ENCODE measurements at places on chromosomes 2 and 18.

DNA sequence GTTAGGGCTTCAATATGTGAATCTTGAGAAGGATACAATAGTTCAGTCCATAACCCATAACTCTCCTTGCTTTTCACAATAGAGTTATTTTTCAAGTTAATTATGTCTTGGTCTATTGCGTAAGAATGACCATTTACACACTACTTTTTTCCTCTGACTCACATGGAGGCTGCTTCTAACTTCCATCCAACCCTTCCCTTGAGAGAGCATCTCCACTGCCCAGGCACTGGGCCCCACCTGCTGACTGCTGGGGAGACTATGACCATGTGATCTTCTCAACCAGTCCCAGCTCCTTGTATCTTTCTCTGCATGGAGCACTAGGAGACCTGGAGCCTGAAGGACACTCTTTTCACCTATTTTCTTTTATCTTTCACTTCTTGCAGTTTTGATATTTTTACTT is 251.5 kb downstream of the GPD2 start:
- DNase-seq: no peak

DNA sequence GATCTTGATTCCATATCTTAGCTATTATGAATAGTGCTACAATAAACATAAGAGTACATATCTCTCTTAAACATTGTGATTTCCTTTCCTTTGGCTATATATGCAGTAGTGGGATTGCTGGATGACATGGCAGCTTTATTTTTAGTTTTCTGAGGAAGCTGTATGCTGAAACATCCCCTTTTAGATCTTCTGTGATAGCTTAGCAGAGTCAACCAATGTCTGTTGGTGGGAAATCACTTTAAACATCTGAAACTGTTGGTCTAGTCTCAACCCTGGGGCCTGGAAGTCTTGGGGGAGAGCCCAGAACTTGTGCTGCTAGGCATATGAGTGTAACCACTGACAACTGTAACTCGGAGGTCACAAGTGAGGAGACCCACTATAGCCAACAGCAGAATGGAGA is 378.6 kb upstream of the SLC14A2 start:
- DNase-seq: no peak

- no peak for DNase-seq
Measured at GRCh38 chr2:147550995-147551731, 293.7 kb upstream of the ACVR2A start.

GRCh38 chr2:231017231-231017598 is 20.1 kb upstream of the C2orf72 start:
- peak; percentile 23 for DNase-seq

GRCh38 chr2:176260689-176261088 is 8.6 kb upstream of the MTX2 start:
- no peak for DNase-seq

GRCh38 chr2:104378853-104379374 is 475.0 kb upstream of the POU3F3 start:
- peak; percentile 75 for DNase-seq

DNA sequence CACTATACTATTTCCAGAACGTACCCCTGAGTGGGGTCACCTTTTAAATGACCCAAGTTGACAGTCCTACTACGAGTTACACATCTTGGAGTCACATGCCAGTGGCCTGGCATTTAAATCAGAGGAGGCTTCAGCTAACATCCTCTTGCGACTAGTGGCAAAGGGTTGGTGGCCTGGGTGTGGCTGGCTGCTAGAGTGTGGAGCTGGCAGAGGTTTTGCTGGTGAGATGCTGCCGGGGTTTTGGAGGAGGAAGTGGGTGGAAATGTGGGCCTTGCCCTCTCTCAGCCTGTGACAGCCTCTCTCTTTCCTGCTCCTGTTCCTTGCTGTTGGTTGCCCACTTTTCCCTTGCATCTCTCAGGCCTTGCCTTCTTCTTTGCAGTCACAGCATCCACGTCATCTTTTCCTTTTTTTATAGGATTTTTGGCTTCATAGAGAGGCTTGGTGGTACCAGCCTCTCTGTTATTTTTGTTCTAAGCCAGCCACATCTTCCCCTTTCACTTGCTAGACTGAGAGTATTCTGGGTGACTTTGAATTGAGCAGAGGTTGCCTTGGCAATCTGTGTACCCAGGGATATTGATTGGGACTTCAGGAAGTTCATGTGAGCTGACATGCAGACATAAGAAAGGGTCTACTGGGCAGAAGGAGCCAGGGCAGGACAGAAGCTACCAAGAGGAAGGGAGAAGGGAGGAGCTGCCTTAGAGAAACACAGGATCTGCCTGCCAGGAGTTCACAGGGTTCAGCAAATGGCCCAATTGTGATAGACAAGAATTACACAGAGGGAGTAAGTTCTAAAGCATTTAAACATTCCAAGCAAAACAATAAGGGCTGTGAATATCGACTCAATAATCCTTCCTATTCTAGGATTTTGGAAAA is 55.4 kb downstream of the CDC42EP3 start:
- no peak for DNase-seq

- DNase-seq: no peak
Measured at GRCh38 chr18:8787794-8788193, 82.4 kb downstream of the MTCL1 start.

DNA sequence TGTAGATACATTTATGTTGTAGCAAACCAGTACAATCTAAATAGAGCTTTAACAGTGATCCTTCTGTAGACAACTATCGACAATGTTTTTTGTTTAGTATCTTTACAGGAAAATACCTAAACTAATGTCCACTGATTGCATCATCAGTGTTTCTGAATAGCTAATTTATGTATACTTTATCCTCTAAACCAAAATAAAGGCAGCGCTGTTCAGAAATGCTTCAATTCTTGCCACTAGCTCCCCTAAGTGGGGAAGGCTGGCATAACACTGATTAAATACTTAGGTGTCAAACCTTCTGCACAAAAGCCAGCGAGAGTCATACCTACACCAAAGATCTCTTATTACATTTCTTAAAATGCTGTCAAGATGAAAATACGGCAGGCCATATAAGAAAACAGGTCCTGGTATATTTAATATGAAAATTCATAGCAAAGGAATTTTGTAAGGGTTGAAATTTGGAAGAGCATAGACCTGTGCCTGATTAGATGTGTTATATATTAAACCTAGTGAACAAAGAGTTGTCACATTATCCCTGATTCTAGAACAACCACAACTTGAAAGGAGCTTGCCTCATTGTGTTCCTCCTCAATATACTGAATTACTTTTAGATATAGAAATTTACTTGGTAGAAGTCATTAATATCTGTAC is 1693.4 kb upstream of the SLC39A10 start:
- DNase-seq: peak; percentile 75

- no peak for DNase-seq
Measured at GRCh38 chr18:73646196-73646595, 501.4 kb downstream of the FBXO15 start.

- no peak for DNase-seq
Measured at GRCh38 chr18:37502036-37502435, 63.6 kb downstream of the CELF4 start.

- DNase-seq: no peak
Measured at GRCh38 chr2:235854276-235854675, 313.9 kb downstream of the GBX2 start.

DNA sequence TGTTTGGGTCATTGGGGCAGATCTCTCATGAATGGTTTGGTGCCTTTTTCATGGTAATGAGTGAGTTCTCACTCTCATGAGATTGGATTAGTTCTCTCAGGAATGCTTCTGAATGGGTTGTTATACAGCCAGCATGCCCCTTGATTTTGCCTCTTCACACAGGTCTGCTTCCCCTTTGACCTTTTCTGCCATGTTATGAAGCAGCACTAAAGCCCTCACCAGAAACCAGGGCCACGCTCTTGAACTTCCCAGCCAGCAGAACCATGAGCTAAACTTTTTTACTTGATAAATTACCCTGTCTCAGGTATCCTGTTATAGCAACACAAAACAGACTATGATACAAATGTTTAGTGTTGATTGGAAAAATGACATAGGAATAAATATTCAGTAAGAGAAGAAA is 57.3 kb downstream of the ICA1L start:
- no peak for DNase-seq

DNA sequence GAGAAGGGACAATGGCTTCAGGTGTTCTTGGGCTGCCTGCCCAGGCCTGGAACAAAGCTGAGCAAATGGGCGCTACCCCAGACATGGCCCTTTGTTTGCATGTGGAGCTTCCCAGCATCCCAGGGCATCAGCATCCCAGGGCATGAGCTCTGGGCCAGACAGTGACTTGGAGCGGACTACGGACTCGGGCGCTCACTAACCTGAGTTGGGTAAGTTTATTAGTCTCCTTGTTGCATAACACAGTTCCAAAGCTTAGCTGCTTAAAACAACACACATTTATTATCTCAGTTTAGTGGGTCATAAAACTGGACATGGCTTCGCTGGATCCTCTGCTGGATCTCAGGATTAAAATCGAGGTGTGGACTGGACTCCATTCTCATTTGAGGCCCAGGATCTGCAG is 35.8 kb downstream of the MC2R start:
- no peak for DNase-seq

DNA sequence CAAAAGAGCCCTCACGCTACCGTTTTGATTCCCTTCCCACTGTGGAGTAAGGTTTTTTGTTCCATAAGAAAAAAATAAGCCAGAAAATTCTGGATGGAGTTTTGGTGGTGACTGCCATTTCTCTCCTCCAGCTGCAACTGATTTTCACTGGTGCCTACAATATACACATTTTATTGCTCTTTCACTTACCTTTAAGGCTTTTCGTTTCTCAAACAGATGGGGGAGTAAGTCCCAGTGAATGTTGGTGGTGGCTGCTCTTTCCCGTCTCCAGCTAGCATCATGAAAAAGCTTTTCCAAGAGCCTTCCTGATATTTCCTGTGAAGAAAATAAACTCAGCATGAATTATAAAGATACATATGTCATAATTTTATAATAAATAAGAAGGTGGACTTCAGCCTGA is 932.5 kb upstream of the PIK3C3 start:
- peak; percentile 21 for DNase-seq

- peak; percentile 69 for DNase-seq
Measured at GRCh38 chr2:50347358-50348044, 684.4 kb downstream of the NRXN1 start.

DNA sequence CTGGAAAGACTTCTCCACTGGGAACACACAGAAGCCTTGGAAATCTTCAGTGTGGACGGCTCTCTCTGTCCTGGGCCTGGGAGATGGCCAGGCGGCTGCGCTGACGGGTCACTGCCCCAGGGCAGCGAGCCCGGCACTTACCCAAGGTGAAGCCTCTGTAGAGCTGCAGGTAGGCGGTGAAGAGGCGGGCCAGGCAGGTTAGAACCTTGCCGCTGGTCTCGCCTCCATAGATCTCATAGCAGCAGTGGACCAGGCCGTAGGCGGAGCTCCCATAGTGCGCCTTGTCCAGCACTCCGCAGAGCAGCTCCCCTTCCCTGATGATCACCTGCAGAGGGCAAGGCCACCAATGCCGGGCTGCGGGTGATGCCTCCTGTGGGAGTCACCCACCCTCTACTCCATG is 53.0 kb downstream of the POLR1A start:
- DNase-seq: no peak

DNA sequence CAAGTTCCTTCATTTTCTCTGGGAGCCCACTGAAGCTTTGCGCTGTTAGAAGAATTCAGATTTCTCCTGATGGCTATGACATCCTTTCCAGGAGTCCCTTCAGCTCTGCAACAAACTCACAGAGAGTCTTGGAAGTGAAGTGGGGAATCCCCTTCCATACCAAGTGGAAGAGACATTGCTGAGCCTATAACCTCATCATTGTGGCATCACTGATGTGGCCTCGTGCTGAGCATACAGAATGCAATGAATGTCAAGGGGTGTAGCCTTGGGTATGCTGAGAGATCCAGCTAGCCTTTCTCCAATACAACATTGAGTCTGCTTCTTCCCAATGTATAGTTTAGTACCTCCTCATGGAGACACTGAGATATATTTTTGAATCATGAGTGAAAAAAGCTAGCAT is 311.1 kb upstream of the RAB12 start:
- DNase-seq: no peak

DNA sequence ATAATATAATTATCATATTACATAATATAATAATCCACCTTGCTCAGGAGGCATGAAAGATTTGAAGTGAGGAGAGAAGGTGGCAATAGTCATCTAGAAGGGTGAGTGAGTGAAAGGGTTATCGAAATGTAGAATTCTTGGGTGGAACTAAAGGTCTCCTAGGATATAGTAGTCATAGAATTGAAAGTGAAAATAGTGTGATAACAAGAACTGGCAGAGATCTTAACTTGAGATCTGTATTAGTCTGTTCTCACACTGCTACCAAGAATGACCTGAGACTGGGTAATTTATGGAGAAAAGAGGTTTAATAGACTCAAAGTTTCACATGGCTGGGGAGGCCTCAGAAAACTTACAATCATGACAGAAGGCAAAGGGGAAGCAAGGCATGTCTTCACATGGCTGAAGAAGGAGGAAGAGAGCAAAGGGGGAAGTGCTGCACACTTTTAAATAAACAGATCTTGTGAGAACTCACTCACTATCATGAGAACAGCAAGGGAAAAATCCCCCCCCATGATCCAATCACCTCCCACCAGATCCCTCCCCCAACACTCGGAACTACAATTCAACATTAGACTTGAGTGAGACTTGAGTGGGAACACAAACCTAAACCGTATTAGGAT is 351.5 kb downstream of the NR4A2 start:
- no peak for DNase-seq

GRCh38 chr2:174338147-174338605 is 3.4 kb downstream of the SP9 start:
- no peak for DNase-seq

DNA sequence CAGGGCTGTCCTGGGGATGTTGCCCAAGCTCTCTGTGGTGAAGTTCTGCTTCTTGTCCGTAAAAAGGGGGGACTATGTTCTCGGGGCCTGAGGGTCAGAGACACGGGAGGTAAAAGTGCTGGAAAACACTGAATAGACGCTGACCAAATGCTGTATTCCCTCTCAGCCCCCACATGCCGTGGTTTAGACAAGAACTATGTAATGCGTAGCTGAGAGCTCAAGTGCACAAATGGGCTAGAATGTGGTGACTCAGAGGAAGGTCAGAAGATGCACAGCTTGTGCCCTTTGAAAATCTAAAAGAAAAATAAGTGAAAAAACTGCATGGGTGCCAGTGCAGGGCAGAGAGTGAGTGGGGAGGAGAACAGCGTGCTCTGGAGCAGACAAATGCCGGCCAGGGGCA is 80.3 kb upstream of the MAP4K4 start:
- DNase-seq: no peak

GRCh38 chr2:173997753-173998152 is 32.6 kb upstream of the SP3 start:
- no peak for DNase-seq

GRCh38 chr2:207869784-207870778 is 100.4 kb upstream of the FZD5 start:
- DNase-seq: no peak

- peak; percentile 69 for DNase-seq
Measured at GRCh38 chr2:238308177-238308576, 12.1 kb upstream of the TRAF3IP1 start.

- no peak for DNase-seq
Measured at GRCh38 chr2:85952196-85952734, 63.5 kb upstream of the ST3GAL5 start.

Measured in GM23338 (cell line).